ENCODE measurements at places on chromosomes 11 and 22. TPM values are rescaled to one million over a fixed set of nuclear protein-coding genes. Genes with fewer than 3 reads are reported as not detected.

Gene NDUFS3
- total RNA-seq = 76.5 TPM

Gene PRR33
- total RNA-seq = not detected

Gene OR8D1
- total RNA-seq = not detected

Gene OR8G5
- not detected for total RNA-seq

Gene SLC22A9
- total RNA-seq = not detected

Gene TSPAN32
- total RNA-seq = 0.17 TPM

Gene GRAMD1B
- total RNA-seq = 0.26 TPM

Gene HSPA8
- total RNA-seq = 2,829 TPM
